ENCODE measurements at places on chromosomes 4 and X.

DNA sequence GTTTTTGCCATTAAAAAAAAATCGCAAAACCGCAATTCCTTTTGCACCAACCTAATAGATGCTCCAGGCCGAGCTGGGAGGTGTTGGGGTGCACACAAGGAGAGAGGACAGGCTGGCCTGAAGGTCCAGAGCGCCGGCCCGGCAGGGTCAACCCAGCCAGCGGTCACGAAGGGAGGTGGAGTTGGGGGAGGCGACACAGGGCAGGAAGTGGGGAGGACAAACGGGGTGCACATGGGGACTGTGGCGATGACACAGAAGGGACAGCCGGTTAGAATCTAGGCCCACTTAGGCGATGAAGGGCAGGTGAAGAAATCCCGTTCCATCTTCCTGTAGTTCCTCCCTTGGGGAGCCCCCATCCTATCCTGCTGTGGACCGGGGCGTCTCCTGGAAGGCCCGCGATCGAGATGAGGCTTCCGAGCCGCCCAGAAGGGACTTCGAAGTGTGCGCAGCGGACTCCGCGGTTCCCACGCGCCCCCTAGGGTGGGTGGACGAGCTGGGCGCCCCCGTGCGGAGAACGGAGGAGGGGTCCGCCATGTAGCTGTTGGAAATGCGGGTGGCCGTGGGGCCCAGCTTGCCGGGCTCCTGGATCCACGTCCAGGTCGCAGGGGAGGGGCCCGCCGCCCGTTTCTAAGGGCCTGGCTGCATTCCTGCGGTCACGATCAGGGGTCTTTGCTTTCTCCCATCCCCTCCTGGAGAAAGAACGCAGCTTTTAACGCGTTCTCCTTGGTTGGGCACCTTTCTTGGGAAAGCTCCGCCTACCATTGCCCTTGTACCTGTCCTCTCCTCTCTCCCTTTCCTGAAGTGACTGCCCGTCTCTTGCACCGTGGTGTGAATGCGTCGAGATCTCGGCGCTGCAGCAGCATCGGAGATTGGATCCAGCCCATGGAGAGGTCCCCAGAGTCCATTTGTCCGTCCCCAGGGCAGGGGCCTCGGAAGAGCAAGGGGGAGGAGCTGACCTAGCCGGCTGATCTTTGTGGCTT, 17.0 kb upstream of the HPF1 start:
- DNase-seq: no peak

GRCh38 chr4:30726090-30726675, 6.0 kb downstream of the PCDH7 start:
- no peak for DNase-seq

GRCh38 chr4:53273726-53274125, 92.1 kb downstream of the SCFD2 start:
- DNase-seq: peak; percentile 50

GRCh38 chr4:167713756-167714155, 378.6 kb upstream of the ANXA10 start:
- no peak for DNase-seq

GRCh38 chrX:104113222-104113965, 1.1 kb downstream of the ZCCHC18 start:
- peak; percentile 29 for DNase-seq

- no peak for DNase-seq
These were observed 19.4 kb downstream of the PPP2R3B start for GRCh38 chrX:367349-367748.

DNA sequence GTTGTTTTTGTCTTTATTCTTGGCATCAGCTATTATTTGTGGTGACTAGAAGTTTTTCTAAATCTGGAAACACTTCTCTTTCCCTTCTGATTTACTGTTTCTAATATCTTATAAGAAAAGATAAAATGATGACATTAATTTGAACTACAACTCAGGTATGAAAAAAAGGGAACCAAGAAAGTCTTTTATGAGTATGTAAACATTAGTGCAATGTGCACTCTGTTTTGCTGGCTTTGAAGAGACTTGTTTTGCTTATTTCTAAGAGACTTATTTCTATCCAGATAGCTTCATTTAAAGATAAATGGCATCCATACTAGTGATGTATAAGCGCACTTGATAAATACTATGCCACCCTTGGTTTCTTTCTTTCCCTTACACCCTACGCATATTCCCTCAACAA, 10.1 kb upstream of the AMBN start:
- no peak for DNase-seq

- DNase-seq: no peak
These were observed 399.6 kb downstream of the NLGN4X start for GRCh38 chrX:5829060-5829459.

- no peak for DNase-seq
These were observed 53.3 kb downstream of the HCCS start for GRCh38 chrX:11164433-11164832.

- peak; percentile 84 for DNase-seq
These were observed 61.5 kb upstream of the MMAA start for GRCh38 chr4:145557720-145558119.

DNA sequence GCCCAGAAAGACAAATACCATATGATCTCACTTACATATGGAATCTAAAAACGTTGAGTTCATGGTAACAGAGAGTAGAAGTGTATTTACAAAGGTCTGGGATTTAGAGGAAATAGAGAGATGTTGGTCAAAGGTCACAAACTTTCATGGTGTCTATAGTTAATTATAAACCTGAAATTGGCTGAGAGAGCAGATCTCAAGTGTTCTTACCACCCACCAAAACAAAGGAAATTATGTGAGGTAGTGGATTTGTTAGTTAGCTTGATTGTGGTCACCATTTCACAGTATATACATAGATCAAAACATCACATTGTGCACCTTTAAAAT, 186.8 kb downstream of the NWD2 start:
- DNase-seq: no peak

DNA sequence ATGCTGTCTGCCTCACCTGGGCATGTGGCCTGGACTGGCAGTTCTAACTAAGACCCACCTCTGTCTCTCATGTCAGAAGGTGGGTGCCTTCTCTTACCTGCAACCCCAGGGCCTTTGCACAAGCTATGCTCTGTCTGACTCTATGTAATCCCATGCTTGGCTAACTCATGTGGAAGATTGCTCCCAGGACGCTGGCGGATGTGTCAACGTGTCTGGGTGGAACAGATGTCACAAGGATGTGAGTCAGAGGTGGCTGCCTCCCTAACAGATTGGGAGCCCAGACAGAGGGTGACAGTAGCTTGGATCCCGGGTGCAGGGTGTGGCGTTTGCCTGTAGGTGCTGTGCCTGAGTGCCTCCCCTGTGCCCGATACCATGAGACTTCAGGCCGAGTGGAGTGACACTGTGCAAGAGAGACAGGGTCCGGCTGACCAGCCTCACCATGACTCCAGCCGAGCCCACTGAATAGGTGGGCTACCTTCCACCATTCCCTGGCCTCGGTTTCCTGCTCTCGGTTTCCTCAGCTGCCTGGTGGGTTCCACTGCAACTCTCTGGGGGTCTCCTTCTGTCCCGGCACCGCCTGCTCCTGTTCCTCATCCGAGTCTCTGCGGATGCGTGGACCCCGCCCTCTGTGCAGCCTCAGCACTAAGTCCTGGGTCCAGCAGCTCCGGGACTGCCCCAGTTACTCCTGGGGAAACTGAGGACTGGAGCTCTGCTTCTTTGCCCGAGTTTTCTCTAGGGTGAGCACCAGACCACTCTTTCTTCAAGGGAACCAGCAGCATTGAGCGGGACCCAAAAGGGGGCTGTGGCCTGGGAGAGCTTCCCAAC, 11.0 kb downstream of the SH3BP2 start:
- peak; percentile 59 for DNase-seq

- DNase-seq: peak; percentile 12
These were observed 520.5 kb upstream of the NR3C2 start for GRCh38 chr4:148962539-148963290.

GRCh38 chr4:187618701-187619281, 376.8 kb upstream of the ZFP42 start:
- DNase-seq: no peak

- DNase-seq: no peak
These were observed 107.4 kb upstream of the AFAP1 start for GRCh38 chr4:8046925-8047541.

- DNase-seq: no peak
These were observed 94.0 kb downstream of the FBXO8 start for GRCh38 chr4:174189392-174190015.

DNA sequence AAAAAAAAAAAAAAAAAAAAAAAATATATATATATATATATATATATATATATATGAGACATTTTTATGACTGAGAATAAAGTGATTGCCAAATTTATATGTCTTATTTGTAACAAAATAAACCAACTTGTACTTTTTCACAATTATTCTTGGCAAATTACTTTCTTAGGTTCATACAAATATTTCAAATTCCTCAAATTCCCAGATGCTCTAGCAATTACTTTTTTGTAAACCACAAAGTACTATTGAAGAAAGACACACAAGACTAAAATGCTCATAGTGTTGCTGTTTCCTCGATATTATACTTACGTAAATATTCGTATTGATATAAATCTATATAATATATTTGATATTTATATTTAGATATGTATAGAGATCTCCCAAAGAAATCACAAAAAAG, 390.0 kb downstream of the FAT4 start:
- DNase-seq: peak; percentile 33

GRCh38 chr4:189090174-189090814, 850.4 kb upstream of the FRG1 start:
- peak; percentile 51 for DNase-seq

DNA sequence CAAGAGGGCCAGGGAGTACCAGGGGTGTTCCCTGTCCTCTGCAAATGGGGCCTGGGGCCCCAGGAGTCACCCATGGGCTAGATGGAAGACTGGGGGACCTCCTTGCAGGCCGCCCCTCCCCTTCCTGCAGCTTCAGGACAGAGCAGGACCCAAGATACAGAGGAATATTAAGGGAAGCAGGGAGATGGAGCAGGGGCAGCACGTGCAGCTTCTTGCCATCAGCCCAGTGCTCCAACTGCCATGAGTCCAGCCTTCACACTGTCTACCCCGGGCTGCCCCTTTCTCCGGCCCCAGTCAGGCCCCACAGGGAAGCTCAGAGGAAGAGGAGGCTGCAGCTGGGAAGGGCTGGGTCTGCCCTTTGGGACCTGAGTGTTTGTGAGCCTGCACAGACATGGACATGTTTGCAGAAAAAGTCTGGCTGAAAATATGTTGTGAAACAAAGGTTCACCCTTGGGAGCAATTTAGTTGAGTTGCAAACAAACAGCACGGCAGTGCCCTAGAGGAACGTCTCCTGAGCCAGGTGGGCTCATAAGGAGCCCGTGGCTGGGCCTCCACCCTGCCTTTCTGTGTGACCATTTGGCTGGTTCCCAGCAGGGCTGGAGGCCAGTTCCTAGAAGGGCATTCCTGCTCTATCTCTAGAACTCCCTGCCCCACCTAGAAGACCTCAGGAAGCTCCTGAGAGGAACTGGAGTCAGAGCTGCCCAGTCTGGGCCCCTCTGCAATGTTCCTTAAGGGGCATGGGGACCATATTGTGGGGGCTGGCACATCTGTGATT, 8.9 kb downstream of the FATE1 start:
- no peak for DNase-seq

GRCh38 chr4:170818786-170819185, 729.0 kb upstream of the AADAT start:
- no peak for DNase-seq
